ENCODE measurements at places on chromosomes 2 and 18.

GRCh38 chr18:23398401-23398800 is 54.7 kb upstream of the RIOK3 start:
- no peak for DNase-seq

DNA sequence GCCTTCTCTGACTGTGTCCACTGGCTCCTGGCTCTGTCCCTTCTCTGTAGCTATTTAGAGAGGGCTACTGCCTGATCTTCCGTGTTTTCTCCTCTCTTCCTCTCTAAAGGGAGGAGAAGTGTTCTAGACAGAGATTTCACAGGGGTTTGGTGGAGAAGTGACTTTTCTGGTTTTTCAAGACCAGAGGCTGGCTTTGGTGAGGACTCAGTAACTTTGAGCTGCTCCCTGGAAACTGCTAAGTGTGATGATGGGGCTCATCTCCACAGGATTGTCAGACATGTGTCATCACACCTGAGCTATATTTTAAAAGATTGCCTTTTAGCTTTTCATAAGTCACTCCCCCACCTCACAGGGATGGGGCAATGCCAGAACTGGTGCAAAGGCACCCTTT is 6.2 kb downstream of the MAL start:
- DNase-seq, result no peak

DNA sequence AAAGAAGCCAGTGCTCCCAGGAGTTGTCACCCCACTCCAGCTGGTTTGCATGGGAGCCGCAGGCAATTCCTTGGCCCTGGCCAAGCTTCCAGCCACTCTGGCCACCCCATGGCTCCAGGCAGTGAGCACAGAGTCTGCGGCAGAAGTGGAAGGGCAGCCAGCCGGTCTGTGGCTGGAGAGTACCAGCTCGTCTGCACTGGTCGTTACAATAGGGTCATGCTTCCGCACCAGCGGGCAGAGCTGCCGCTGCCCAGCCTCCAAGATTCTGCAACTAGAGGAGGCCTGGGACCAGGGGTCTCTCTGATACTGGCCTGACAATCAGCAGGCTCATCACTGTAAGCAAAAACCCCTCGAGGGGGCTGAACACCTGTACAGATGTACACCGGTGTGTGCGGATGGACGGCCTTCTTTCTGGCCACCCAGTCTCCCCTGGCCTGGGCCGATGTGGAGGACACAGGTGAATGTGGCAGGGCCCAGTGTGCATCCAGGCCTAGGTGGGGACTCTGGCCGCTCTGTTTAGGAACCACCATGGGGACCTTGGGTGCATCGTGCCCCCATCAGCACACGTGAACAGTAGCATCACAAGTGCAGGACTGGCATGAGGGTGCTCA is 51.9 kb upstream of the ODC1 start:
- no peak for DNase-seq

DNA sequence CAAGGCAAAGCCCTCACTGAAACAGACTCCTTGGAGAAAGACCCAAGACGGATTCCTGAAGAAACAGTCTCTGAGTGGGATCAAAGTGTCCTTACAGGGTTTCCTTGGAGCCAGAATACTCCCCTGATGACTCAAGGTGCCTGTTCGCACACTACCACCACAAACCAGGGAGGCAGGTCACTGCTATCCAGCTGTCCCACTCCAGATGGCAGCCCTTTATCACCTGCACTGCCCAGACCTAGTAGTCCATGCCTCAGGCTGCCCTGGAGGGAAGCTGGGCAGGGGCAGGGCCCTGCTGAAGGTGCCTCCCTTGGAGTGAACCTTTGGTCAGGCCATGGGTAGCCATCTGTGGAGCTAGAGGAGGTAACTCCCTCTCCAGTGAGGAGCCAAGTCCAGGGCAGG is 34.1 kb downstream of the TRABD2A start:
- no peak for DNase-seq

GRCh38 chr18:45373286-45373880 is 241.9 kb upstream of the SLC14A2 start:
- no peak for DNase-seq

DNA sequence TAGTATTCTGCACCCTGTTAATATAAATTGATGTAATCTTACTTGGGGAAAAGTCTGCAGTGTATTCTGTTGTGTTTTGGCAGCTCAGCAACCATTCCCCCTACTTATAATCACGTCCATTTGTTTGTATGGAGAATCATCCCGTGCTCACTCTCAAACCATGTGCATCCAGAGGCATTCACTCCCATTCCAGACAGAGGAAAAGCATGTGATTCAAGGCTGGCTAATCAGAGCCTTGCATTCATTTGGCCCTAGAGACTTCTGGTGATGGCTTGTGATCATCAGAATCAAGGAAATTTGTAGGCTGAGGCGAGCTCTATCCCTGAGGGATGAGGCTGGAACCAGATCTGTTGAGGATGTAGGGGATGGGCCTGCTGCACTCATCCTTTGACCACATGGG is 5.1 kb upstream of the WIPF1 start:
- DNase-seq, result no peak

GRCh38 chr2:241563031-241563507 is 4.5 kb downstream of the BOK start:
- DNase-seq, result no peak

DNA sequence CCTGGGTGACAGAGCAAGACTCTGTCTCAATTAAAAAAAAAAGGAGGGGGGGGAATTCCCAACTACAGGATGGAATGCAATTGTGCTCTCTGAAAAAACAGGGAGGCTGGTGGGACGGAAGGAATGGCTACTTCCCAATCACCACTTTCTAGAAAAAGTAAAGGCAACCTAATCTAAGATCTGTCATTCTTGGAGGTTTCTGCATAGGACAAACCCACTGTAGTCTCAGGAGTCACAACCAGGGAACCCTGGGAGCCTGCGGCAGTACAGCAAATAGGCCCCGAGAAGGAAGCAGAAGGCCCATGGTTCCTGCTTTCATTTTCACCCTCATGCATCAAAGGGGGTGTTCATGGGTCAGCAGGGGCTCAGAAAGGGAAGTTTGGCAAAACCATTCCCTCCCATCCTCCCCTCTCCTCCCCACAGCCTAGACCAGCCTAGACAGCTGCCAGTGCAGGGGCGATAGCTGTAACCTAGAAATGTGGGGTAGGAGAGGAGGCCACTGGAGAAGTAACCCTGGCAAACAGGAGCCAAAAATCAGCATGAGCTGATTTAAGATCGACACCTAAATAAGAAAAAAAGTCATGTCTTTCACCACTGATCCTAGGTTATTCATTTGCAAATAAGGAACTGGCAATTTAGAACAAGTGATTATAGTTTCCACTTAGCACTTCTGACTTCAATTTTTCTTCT is 48.0 kb downstream of the TRABD2A start:
- DNase-seq, result no peak

DNA sequence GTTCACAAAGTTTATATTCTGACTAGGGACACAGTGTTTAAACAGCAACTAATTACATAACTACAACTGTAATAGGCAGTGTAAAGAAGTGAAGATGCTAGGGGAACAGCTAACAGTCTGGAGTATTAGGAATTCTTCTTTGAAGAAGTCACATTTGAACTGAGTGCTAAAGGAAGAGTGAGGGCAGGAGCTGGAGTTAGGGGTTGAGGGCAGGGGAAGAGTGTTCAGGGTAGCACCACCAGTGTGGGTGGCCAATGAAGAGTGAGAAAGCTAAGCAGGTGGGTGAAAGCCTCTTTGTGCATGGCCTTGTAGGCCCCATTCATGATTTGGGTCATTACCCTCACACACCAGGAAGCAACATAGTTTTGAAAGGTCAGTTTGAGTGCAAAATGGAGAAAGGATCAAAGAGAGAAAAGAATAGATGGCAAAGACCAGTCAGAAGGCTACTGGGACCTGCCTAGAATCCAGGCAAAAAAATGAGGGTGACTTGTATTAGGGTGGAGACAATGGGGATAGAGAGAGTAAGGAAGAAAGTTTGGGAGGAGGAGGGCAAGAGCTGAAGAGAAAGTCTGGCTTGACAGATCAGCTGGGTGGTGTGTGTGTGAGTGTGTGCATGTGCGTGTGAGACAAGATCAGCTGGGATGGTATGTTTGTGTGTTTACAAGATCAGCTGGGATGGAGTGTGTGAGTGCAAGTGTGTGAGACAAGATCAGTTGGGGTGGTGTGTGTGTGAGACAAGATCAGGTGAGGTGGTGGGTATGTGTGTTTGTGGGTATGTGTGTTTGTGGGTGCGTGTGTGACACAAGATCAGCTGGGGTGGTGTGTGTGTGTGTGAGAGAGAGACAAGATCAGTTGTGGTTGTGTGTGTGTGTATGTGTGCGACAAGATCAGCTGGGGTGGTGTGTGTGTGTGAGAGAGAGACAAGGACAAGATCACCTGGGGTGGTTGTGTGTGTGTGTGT is 43.6 kb upstream of the AGPS start:
- no peak for DNase-seq

- DNase-seq, result no peak
These were observed 92.3 kb downstream of the CCDC93 start for GRCh38 chr2:117921520-117921919.

DNA sequence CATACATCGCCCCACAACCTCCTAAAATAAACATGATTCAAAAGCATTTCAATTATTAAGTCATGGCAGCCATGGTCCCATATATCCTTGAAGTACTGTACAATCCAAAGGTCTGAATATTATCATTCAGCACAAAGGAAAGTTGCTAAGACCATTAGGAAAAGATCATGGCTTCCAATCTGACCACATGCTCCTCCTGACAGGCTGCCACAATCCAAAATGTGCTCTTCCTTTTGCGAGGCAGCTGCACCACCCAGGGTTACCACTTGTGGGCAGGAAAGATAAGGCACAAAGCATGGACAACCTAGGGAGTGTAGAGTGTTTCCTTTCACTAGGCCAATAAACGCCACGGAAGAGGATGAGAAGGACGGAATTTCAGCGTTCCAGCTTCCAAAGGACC is 5.4 kb downstream of the BOLA3 start:
- DNase-seq, result no peak
